Activated naive CD8-positive, alpha-beta T cell treated with anti-CD3 and anti-CD28 coated beads, Interleukin-2, amount 10 ng/mL, durations not matched to agents 7 days and 5 days (primary cell): ENCODE measurements at places on chromosomes 1 and 21. TPM values are rescaled to one million over a fixed set of nuclear protein-coding genes. Genes with fewer than 3 reads are reported as not detected.
A peak's percentile ranks its signal among the peaks of the same experiment; 100 is the strongest.

DPH5 gene
- total RNA-seq: 32.4 TPM

DNA sequence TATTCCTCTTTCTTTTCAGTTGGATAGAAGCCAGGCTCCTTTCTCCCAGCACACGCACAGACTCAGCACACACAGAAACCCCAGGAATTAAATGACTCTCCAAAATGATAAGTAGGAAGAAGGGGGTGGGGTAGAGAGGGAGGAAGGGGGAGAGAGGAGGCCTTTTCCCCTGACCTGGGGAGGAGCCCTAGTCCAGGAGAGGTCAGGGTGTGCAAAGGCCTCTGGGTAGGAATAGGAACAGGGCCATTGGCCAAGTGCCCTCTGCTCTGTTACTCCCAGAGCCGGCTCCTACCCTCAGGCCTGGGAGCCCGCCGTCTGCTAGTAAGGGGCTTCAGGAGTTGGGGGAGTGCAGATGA lies 35.6 kb upstream of the PUM1 start:
- H3K4me3 ChIP-seq: no peak overlapping the region
- H3K27ac ChIP-seq: no peak overlapping the region
- H3K4me1 ChIP-seq: no peaks in the 10 kb centered on the region
- H3K36me3 ChIP-seq: no peaks in the 10 kb centered on the region
- no peaks in the 10 kb centered on the region for H3K27me3 ChIP-seq

- H3K4me1 ChIP-seq: no peaks in the 10 kb centered on the region
- H3K27me3 ChIP-seq: peaks cover 13% of the 10 kb centered on the region
- H3K36me3 ChIP-seq: no peaks in the 10 kb centered on the region
- H3K4me3 ChIP-seq: no peak overlapping the region
- no peak for DNase-seq
These were observed 172.3 kb downstream of the TGFB2 start for GRCh38 chr1:218517459-218517858.

- no peak overlapping the region for H3K27ac ChIP-seq
- no peaks in the 10 kb centered on the region for H3K36me3 ChIP-seq
- H3K27me3 ChIP-seq: peaks cover 3% of the 10 kb centered on the region
- DNase-seq: no peak
- no peaks in the 10 kb centered on the region for H3K4me1 ChIP-seq
- no peak overlapping the region for H3K4me3 ChIP-seq
These were observed 143.7 kb downstream of the LRIG2 start for GRCh38 chr1:113216664-113217063.

DNA sequence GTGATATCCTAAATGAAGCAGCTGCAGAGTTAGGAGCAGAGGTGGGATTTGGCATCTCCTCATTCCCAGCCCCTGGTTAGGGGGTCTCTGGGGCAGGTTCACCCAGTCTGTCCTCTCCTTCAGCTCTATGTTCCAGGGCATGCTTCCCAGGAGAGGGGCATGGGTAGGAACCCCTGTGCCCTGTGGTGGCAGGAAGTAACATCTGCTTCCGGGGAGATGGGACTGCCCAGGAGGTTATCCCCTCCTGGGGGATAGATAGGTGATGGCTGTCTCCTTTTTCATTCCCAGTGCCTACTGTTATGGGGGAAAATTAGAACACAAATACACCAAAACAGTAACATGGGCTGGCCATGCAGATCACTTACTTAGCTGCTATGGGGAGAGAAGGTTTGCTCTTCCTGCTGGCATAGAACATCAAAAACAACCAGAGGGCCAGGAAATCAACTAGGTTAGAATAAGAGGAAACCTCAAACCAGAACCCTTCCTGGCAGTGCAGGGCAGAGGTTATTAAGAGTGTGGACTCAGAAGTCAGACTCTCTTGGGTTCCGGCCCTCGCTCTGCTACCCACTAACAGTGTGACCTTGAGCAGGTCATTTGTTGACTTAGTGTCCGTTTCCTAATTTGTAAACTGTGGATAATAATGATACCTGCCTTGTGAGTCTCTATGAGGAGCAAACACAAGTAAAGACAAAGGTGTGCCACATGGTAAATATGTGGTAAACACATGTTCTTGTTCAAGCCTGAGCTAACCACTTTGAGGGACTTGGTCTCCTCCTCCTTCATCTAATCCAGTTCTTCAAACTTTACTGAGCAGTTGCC lies 157.8 kb upstream of the JUN start:
- H3K4me3 ChIP-seq: peak overlapping the region; percentile 74
- H3K36me3 ChIP-seq: peaks cover 3% of the 10 kb centered on the region
- H3K27ac ChIP-seq: peak overlapping the region; percentile 82
- H3K27me3 ChIP-seq: peaks cover 3% of the 10 kb centered on the region

- H3K27me3 ChIP-seq: peaks cover 16% of the 10 kb centered on the region
- no peaks in the 10 kb centered on the region for H3K36me3 ChIP-seq
- peaks cover 18% of the 10 kb centered on the region for H3K4me1 ChIP-seq
- peak overlapping the region; percentile 70 for H3K27ac ChIP-seq
- peak overlapping the region; percentile 33 for H3K4me3 ChIP-seq
These were observed 4.6 kb downstream of the COL9A2 start for GRCh38 chr1:40312238-40313205.
